ENCODE measurements at places on chromosomes 6 and 20. TPM values are rescaled to one million over a fixed set of nuclear protein-coding genes. Genes with fewer than 3 reads are reported as not detected.

Gene POM121L2
- not detected for total RNA-seq

Gene TRIM40
- not detected for total RNA-seq

Gene PBOV1
- total RNA-seq = not detected

Gene SDHAF4
- 8.6 TPM for total RNA-seq

Gene OR2J2
- total RNA-seq = not detected

Gene KHDC1
- 2.0 TPM for total RNA-seq

Gene WFDC8
- total RNA-seq = not detected

Gene LY6G5C
- 2.1 TPM for total RNA-seq

Gene COX4I2
- 8.3 TPM for total RNA-seq

Gene SLC22A2
- total RNA-seq = not detected

Gene TRIM15
- total RNA-seq = not detected

Gene PLCB4
- 23.4 TPM for total RNA-seq

Gene CCDC170
- 4.5 TPM for total RNA-seq

Gene ZKSCAN8
- 31.9 TPM for total RNA-seq

DNA sequence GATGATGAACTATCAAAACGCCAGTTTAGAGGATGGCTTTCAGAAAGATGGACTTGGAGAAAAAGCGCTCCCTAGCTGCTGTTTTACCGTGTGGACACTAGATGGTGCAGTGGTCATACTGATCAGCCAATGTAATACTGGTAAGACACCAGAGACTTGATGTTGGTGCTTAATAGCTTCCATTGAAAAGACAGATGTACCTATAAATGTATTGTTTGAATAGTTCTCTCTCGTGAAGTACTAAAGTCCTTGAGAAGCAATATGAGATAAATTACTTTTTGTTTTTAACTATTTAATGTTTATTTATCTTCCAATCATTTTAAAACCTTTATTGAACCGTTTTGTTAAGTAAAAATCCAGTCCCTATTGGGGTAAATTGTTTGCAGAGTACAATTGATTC lies 63.9 kb upstream of the FUCA2 start:
- DNase-seq = no peak

- no peak for DNase-seq
Observed at GRCh38 chr6:72703093-72703492, 81.2 kb downstream of the KCNQ5 start.

- no peak for DNase-seq
Observed at GRCh38 chr20:51536116-51537069, 6.1 kb downstream of the NFATC2 start.

GRCh38 chr6:13049666-13050254 lies 278.6 kb downstream of the TBC1D7 start:
- DNase-seq = no peak

DNA sequence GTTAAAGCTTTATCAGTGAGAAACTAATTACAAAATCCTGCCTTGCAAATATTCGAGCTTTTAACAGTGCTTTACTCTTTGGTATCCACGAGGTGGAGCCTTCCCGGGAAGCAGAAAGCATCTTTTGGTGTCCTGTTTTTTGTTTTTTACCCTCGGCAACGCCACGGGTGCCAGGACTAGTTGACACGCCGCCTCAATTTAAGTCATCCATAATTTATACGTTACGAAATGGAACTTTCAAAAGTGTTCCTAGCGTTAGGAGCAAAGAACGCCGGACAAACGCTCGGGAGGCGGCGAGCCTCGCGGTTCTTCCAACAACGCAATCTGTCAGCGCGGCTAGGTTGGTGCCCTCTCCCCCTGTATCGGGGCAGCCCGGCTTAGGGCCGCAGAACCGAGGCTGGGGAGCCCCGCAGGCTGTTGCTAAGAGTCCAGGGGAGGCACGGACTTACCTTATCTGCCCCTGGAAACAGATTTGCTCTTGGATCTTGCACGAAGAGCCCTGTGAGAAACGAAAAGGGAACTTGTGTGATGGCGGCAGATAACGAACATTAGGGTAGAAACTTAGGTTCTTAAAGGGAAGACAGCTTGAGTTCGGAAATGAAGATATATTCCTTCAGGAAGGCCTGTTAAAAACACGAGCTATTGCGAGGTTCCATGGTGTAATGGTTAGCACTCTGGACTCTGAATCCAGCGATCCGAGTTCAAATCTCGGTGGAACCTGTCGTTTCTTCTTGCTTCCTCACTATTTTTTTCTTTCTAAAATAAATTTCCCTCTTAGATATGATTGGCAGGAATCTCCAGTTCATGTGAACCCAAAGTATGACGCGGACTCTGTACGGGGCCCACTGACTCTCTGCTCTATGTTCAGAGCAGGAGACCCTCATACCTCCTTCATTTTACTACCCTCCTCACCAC lies 46.2 kb upstream of the ZNF184 start:
- DNase-seq = peak; percentile 71

- DNase-seq = no peak
Observed at GRCh38 chr6:10315034-10315433, 99.8 kb downstream of the TFAP2A start.

DNA sequence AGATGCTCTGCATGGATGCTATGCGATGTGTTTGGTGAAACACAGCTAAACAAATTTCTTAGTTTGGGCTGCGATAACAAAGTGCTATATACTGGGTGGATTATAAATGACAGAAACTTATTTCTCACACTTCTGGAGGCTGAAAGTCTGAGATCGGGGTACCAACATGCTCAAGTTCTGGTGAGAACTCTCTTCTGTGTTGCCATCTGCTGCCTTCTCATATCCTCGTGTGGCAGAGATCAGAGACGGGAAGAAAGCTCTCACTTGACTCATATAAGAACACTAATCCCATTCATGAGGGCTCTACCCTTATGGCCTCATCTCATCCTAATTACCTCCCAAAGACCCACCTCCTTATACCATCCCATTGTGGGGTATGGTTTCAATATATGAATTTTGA lies 162.0 kb upstream of the DTNBP1 start:
- DNase-seq = no peak

- DNase-seq = no peak
Observed at GRCh38 chr6:155183095-155183494, 80.7 kb upstream of the CLDN20 start.

DNA sequence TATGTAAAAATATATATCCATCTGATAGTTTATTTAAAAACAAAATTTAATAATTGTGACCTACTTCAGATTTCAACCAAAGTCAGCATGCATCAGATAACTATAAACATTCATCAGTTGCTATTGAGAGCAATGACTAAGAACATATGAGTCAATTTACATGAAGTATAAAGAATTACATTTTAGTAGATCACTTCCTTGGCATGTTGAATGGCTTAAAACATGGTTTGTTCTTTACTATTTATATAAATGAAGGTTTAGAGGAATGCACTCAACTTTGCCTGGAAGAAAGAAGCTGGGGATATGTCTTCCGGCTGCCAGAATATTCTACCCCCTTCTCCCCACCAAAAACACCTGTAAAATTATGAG lies 6.4 kb upstream of the FAM217A start:
- no peak for DNase-seq

GRCh38 chr20:52204136-52204535 lies 12.6 kb upstream of the ZFP64 start:
- no peak for DNase-seq

- peak; percentile 74 for DNase-seq
Observed at GRCh38 chr20:63941282-63942081, 14.7 kb downstream of the UCKL1 start.

DNA sequence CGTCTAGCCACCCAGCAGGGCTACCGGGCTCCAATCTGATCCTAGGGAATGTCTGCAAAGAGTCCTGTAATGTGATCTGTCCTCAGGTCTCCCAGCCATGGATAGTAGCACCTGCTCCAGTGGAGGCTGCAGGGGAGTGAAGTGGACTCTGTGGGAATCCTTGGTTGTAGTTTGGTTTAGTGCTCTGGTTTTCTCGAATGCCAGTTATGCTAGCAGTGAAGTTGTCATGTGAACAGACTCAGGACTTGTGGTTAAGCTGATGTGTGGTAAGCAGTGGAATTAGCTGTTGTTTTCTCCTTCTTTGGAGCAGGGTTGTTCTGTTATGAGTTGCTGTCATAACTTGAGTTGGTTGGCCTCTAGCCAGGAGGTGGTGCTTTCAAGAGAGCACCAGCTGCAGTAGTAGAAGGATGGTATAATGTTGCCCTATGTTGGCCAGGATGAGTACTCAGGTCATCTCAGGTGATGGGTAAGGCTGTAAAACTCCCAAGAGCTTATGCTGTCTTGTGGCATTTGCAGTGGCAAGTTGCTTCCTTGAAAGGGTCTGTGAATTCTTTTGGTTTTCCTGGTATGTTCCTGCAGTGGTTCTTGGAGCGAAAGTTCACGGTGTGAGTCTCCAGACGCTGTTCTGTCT lies 390.2 kb downstream of the UTRN start:
- no peak for DNase-seq

- peak; percentile 25 for DNase-seq
Observed at GRCh38 chr20:35626386-35627001, 10.9 kb downstream of the SPAG4 start.

DNA sequence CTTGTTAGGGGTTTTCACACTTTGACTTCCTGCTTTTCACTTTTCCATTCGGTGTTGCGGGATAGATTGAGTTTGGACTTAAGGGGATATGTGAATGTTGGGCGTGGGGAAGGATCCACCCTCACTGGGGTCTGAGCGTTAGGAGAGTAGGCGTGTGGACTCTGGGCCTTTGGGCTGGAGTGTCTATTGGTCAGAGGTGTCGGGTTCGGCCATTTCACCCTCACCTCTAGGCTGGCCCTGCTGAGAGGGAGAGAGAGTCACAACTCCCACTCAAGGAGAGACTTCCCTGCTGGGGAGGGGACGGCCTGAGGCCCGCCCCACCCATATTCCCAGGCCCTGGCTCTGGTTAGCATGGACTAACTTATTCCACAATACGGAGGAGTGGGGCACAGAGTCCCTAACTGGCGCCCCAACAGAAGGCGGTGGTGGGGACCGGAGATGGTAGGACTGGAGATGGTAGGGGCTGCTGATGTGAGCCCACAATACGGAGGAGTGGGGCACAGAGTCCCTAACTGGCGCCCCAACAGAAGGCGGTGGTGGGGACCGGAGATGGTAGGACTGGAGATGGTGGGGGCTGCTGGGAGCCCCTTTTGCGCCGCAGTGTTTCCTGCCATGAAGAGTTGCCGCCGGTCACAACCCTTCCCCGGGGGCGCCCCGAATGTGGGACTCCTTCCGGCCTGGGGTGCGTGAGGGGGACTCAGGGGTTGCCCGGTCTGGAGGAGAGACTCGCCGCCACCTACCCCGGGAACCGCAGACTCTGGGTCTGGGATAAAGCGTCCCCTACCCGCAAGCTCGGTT lies 1.4 kb upstream of the PTPRA start:
- no peak for DNase-seq

DNA sequence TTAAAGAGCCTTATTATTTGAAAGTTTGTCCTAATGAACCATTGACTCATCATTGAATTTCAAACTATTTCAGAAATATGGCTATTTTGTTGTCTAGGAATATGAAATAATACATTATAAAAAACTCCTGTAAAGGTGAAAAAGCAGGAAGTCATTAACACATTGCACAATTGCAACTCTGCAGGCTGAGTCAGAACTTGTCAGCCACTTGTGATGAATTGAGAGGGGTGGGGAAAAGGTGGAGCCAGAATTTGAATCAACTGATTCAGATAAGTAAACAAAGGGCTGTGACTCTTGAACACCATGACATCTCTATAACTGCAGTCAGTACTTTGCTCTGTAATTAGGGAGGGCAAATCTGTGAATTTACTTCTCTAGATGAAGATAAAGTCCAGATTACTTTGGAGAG lies 6.0 kb downstream of the C6orf141 start:
- no peak for DNase-seq
